NCI-H2081 (cell line): ENCODE measurements at places on chromosomes 4 and X.

DNA sequence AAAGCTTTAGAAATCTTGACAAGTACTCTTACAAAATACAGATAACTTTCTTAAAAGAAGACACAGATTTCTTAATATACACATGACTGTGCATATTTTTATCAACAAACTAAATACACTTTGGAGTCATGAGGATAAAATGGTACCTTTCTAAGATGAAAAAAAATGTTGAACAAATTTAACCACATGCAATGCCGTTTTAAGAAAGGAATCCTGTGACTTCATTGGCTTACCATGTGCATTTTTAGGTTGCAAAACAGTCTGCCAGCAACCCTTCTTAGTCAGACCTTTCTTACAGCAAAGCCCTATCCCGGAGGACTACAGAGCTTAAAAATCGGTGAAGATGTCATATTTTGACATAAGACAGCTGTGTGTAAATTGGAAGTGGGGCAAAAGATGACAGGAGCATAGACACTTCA, 51.7 kb downstream of the GASK1B start:
- no peak for DNase-seq

- no peak for DNase-seq
Measured at GRCh38 chr4:27442146-27442545, 581.5 kb downstream of the STIM2 start.

DNA sequence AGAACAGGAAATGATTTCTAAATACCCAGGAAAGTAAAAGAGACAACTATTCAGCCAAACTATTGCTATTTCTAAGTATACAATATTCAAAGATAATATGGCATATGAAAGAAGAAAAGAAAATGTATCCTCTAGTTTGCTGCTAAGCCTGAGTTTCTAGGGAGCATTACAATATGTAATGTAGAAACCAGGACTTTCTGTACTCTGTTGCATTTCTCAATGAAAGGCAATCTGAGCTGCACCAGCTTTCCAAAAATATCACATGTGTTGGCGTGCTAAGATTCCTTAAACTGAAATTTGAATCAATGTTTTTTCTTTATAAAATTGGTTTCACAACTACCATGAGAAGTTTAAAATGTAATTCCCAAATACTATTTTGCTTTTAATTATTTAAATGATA, 129.6 kb downstream of the ANK2 start:
- no peak for DNase-seq

GRCh38 chrX:12370497-12370986, 232.3 kb downstream of the FRMPD4 start:
- no peak for DNase-seq

GRCh38 chr4:11424856-11425255, 3.8 kb downstream of the HS3ST1 start:
- DNase-seq = no peak

DNA sequence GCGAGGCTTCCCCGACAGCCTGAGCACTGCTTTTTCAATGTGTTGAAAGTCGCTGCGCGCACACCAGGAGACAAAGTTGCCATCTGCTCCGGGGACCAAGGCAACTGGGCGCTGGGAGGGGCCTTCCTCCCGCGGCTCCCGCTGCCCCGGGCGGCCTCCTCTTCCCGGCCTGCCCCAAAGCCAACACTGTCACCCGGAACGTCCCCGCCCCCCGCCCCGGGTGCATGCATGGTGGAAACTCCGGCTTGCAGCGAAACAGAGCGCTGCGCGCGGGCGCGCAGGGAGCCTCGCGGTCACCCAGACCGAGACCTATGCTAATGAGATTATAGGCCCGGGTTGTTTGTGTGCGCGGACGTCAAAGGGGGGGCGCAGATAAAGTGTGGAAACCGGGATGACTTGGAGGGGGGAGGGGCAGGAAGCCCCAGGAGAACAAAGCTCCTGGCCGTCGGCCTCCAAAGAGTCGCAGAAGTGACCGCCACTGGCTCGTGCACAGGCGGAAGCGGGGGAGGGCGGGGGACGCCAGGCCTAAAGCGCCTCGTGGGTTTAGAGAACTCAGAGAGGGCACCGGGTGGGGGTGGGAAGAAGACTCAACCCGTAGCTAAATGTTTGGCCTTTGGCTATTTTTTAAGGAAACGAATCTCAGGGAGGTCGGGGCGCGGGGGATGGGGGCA, 88.8 kb downstream of the BCOR start:
- DNase-seq = peak; percentile 56

GRCh38 chrX:24377195-24377594, 16.8 kb downstream of the SUPT20HL1 start:
- no peak for DNase-seq

DNA sequence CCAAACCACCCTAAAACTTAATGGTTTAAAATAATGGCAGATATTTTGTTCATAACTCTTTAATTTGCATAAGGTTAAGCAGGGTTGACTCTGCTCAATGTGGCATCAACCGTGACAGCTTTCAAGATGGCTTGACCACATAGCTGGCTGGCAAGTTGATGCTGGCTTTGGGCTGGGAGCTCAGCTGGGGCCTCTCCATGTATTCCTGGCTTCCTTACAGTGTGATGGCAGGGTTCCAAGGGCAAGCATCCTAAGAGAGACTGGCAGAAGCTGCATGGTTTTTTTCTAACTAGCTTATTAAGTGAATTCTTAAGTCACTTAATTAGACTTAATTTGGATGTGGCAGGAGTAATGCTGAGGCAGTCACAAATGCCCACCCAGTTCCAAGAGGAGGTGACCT, 4.5 kb downstream of the RP2 start:
- no peak for DNase-seq

DNA sequence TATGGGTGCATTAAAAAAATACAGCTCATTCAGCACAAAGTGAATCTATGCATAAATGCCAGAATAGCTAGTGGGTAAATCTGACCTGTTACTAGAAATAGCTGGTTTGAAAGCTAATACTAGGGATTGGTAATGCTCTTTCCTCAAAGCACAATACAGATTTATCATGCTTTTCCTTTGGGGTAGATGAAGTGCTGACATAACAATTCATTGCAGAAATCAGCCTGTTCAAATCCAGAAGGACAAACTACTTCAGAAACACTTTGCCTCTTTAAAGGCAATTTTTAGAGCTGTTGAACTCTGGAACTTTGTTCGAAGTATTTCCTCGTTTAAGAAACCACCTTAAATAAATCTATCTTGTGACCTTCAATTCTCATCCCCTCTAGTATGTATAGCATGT, 957.9 kb downstream of the ARAP2 start:
- DNase-seq = no peak

GRCh38 chr4:183249854-183250253, 70.2 kb downstream of the CLDN22 start:
- peak; percentile 19 for DNase-seq

- DNase-seq = no peak
Measured at GRCh38 chr4:80183250-80184052, 13.9 kb upstream of the PRDM8 start.

- no peak for DNase-seq
Measured at GRCh38 chrX:130626521-130626920, 224.7 kb downstream of the RBMX2 start.

DNA sequence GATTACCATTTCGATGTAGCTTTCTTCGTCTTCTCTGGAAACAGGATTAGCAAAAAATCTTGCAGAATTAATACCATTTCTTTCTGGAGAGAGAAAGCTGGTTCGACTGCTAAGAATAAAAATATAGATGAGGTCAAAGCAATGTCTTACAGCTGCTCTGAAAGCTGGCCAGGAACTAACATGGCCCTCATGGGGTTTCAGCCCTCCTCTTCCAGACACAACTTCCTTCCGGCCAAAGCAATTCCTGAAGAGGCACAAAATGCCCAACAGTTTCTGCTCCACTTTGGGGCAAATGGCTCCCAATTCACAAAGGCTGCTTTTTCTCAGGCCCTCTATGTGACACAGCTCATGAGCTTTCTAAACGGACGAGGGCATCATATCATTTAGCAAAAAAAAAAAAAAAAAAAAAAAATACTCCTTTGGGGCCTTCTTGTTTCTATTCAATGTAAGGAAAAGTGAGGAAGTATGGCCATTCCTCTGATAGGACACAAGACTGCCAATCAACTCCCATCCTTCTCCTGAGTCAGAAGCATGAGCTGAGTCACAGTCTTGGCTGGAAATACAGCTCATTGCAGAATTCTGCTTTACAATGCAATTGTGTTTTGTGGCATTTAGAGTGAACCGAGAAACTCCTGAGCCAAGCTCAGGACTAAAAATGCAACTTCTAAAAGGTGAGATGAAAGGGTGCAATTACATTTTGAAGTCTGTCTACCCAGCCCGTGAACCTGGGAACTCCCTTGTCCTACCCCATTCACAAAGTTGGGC, 42.7 kb upstream of the CTAG2 start:
- DNase-seq = no peak

GRCh38 chr4:185534866-185535611, at the start of gene PDLIM3:
TSS of gene PDLIM3 (minus strand) at chr4:185535507. CDS start at chr4:185535434, 73 bp downstream.
- no peak for DNase-seq

GRCh38 chr4:87249332-87250019, 29.1 kb upstream of the KLHL8 start:
- DNase-seq = no peak

DNA sequence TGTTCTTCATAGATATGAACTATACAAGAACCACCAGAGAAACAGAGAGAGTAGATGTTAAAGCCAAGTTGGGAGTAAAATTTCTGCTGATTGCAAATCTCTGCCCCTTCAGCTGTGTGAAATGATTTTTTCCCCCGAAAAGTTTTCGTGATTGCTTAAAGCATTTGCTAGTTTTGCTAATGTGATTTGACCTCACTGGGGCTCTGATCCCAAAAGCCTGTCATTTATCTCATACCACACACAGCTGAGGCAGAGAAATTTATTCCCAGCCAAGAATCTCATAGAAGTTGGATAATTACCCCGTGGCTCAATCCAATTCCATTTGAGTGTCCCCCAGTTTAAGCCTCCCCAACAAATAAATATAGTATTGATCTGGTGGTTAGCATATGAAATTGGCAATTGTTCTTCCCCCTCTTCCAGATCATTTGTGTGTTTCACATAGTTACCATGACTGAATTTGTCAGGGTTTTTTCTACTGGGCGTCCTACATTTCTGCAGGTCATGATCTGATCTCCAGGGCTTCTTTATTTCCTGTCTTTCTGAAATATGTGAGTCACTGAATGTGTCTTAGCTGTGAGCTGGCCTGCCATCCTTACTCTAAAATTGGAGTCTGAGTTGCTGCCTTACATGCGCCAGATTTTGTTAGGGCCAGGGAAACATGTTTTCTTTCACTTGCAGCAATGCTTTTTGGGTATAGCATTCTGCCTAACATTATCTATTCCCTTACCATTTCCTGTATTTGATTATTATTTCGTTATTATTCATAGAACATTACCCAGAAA, 167.5 kb upstream of the FRMPD4 start:
- no peak for DNase-seq

- peak; percentile 27 for DNase-seq
Measured at GRCh38 chr4:122914292-122914904, 8.0 kb downstream of the NUDT6 start.
